Activated CD8-positive, alpha-beta T cell treated with anti-CD3 and anti-CD28 coated beads for 36 hours (primary cell): ENCODE measurements at places on chromosomes 5 and 9.
A peak's percentile ranks its signal among the peaks of the same experiment; 100 is the strongest.

DNA sequence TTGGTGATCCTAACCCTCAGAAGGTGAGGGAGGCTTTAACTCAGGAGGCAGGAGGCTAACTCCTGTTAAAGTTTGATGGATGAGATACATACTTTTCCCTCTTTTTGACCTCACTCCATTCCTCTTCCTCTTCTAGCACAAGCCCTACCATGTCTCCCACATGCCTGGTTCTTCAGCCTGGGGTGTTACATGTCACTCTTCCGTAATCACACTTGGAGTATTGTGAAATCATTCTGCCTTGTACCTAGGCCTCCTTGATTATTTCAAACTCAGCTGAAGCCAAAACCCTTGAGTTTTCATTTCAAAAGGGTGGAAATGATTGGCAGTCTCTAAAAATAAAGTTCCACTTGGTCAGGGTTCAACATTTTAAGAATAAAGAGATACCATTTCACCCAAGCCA, 1.8 kb downstream of the PLAC8L1 start:
- no peak for DNase-seq

GRCh38 chr5:172424111-172424490, 30.2 kb downstream of the SH3PXD2B start:
- no peak for DNase-seq

GRCh38 chr5:24816206-24816605, 171.4 kb upstream of the CDH10 start:
- no peak for DNase-seq

DNA sequence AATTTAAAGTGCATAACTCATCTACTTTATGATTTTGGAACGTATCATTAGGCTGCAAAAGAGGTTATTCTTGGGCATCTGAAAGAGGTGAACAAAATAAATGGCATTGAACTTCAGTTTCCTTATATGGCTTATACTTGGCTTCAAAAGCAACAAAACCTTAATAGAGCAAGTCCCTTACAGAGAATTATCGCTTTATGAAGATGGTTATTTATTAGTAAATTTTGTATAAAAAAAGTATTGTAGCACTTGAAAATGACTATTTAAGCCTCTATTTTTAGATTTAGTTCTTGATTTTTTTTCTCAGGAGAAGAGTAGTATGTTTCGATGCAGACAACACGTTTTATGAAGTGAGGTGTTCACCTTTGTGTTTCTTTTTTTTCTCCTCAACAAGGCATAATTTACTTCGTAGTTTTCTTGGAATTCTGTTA, 2.0 kb downstream of the ERBIN start:
- no peak for DNase-seq

GRCh38 chr5:137412136-137412535, 87.0 kb downstream of the SPOCK1 start:
- no peak for DNase-seq

DNA sequence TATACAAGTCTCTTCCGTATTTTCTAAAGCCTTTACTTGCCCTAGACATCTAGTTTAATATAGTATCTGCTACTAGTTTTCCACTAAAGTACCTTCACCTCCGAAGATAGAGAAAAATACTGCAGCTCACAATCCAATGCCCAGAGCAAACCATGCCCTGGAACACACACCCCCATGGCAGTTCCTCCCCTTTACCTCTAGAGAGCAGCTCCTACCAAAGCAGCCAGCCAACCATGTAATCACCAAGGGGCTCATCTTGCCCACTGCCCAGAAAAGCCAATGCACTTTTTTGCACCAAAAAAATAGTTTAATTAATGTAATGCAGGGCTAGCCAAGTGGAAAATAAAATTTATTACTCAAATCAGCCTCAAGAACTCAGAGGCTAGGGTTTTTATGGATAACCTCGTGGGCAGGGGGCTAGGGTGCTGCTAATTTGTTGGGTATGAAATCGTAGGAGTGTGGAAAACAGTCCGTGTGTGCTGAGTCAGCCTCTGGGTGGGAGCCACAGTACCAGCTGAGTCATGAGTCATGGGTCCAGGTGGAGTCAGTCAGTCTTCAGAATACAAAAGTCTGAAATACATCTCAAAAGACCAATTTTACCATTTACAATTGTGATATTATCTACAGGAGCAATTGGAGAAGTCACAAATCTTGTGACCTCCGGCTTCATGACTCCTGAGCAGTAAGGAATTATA, 120.1 kb upstream of the ACO1 start:
- DNase-seq = no peak

DNA sequence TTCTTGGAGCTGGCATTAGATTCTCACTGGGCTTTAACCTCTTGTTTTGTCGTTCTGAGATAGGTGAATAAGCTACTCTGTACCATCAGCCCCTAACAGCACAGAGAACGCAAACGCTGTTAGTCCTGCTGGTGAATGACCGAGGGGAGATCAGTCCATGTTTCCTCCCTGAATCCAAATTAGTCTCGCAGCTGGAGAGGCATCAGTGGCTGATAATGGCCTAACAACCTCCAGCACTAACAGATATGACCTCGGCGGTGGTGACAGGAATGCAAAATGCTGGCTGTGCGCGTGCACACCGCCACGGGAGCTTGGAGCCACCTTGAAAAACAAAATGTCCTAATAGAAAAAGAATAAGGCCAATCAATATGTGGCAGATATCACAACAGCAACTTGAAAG, 77.6 kb upstream of the IRX1 start:
- no peak for DNase-seq

- peak; percentile 35 for DNase-seq
Observed at GRCh38 chr9:95336281-95336680, 18.8 kb upstream of the FANCC start.

DNA sequence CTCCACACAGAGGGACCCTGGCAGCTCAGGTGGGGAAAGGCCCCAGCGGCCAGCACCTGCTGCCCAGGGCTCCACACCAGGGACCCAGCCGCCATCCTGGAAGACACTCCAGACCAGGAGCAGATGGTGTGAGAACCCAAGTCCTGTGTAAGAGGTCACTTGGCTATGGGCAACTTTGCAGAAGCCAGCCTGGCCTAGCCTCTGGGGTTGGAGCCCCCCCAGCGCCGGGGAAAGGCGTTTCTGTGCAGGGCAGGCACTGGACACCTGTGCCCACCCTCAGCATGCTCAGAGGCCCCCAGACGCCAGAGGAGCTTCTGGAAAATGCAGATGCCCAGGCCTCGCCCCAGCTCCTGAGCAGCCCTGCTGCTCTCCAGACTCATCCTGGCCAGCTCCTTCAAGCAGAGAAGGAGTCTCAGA, 34.0 kb downstream of the RASGEF1C start:
- no peak for DNase-seq

DNA sequence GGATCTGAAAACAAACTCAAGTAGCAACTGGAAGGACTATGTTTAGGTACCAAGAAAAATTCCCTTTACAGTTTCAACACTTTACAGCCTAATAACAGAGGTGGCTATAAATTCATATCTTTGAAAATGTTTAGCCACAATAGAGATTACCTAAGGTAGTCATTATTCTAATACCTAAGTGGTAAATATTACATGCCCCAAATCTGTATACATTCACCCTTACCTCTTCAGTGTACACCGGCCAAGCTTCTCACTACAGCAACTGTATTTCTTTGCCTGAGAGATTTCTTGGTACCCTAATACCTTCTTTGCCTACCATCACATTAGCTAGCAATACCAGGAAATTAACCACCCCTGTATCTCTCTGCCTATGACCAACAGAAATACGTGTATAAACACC, 154.0 kb downstream of the RFX3 start:
- no peak for DNase-seq

- no peak for DNase-seq
Observed at GRCh38 chr5:98899456-98899855, 29.4 kb downstream of the CHD1 start.

DNA sequence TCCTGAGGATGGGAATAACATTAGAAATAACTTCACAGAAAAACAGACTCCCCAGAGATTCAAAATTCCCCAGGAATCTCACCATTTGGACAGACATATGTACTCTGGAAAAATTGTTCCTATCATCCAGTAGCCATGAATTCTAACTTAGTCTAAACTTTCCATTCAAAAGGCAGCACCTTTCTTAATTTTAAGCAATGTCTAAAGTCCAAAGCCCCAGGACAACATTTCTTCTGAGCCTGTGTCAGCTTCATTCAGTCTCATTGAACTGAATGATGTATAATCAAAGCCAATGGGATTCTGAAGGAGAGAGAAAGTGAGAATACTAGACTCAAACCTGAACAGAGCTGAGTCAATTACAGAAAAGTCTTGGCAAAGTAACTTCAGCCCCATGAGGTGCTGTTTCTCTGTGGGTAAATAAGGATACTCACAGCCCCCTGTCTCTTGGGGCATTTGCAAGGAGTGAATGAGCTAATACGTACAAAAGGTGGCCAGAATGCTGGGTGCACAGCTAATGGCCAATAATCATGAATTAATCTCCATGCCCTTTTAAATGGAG, 140.6 kb downstream of the SEMA5A start:
- DNase-seq = no peak

DNA sequence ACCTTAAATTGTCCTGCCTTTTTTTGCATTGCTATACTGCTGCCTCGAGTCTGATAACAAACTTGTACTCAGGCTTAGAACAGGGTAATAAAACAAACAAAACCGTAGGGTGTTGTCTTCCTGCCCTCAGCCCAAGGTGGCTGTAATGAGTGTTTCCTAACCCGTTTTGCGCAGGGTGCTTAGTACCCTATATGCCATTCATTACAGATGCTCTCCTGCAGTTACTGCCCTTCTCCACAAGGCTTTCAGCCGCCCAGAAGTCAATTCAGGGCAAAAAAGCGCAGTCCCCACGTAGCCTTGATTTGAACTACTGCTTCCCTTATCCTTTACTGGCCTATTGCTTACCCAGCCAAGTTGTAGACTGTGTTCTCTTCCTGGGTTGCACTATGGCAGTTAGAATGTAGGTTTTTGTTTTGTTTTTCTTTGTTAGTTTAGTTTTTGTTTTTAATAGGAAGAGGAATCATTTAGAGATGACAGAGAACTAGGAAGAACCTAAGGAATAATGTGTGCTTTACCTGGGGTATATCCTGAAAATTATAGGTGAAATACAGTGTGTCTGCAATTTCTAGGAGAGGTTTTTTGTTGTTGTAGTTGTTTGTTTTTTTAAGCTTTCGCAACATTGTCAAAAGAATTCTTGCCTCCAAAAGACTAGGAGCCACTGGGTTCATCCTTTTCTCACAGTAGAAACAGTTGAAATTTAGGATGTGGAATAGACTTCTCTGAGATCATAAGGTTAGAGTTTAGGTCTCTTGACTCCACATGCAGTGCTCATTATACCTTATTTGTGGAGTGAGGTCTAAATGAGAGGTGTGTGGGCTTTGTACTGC, 1.3 kb downstream of the HMGXB3 start:
- peak; percentile 74 for DNase-seq

GRCh38 chr5:3217771-3218495, 377.7 kb upstream of the IRX1 start:
- DNase-seq = no peak
